Sciatic nerve (tissue), 2 donors: ENCODE measurements at places on chromosomes 3 and 15. TPM values are rescaled to one million over a fixed set of nuclear protein-coding genes. Genes with fewer than 3 reads are reported as not detected.
A peak's percentile ranks its signal among the peaks of the same experiment; 100 is the strongest.

- DNase-seq: no peak
Observed at GRCh38 chr3:79930196-79930595, 162.4 kb upstream of the ROBO1 start.

- peak; percentile 67 for DNase-seq
Observed at GRCh38 chr3:182683453-182683852, 109.9 kb upstream of the ATP11B start.

DNA sequence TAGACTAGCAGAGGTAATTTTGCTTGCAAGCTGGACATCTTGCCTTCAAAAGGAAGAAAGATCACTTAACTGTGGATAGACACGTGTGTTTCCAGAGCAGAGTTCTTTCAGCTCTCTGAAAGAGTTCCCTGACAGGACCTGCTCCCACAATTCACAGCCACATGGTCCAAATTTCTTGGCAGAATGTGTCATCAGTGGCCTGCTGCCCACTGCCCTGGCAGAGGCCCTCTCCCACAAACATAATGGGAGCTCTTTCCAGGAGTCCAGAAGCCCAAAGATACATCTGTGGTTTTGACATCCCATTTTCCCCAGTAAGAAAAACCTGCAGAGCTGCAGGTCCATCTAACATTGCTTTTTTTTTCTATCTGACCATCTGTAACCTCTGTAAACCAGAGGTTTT lies 48.3 kb downstream of the SERPINI1 start:
- DNase-seq: no peak

GRCh38 chr3:124923833-124924232 lies 10.7 kb downstream of the MUC13 start:
- no peak for DNase-seq

DNA sequence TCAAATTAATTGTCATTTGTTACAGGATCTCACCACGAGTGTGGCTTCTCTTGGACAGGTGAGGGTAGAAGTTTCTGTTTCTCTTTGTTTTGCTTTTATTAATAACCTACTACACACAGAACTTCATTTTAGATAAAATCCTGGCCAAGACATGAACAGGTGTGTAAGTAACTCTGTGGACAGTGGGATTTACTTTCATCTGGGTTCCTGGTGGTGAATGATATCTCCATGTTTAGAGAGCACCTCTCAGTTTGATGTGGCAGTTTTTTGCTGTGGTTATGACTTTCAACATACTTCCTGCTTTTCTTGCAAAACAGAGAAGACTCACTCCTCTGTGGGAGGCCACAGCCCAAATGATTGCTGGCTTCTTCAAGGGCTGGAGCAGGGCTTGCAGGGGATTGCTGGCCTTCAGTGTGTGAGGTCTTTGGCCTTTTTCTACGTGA lies 71.1 kb upstream of the XCR1 start:
- peak; percentile 70 for DNase-seq

DNA sequence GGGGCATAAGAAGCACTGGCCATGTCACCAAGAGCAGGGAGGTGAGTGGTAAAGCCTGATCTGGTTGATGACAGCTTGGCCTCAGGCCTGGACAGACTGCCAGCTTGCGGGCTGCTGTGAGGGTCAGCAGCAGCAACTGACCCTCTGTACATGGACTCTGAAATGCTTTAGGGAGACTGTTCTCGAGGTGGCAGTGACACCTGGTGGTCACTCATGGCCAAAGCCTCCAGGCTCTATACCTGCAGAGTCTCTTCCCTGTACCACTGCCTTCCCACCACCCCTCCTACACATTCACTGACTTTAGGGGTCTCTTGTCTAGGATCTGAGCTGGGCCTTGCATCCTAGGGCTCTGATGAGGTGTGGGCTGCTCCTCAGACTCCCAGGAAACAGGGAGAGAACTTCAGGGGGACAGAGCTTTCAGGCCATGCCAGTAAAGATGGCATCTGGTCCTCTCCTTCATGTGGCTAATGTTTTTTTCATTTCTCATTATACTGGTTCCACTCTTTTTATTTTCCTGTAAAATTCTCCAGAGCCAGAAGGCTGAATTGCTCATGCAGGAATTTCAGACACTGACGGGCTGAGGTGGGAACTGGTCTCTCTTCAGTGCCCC lies 17.2 kb upstream of the TIMP4 start:
- DNase-seq: peak; percentile 72

DNA sequence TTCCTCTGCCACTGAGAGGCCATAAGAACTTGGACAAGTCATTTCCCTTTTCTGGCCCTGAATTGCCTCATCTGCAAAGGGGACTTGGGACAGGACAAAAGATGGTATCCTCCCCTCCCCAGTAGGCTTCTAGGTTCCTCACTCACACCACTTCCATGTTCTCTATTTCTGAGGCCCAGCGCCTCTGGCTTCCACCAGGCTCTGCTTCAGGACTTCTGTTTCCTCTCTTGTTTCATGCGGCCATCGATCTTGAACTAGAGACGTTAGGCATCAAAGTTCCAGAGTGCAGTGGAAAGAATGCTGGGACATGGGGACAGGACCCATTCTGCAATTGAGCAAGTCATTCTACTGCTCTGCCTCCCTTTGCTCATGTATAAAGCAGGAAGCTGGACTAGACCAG lies 1.7 kb downstream of the TM4SF4 start:
- DNase-seq: no peak

DNA sequence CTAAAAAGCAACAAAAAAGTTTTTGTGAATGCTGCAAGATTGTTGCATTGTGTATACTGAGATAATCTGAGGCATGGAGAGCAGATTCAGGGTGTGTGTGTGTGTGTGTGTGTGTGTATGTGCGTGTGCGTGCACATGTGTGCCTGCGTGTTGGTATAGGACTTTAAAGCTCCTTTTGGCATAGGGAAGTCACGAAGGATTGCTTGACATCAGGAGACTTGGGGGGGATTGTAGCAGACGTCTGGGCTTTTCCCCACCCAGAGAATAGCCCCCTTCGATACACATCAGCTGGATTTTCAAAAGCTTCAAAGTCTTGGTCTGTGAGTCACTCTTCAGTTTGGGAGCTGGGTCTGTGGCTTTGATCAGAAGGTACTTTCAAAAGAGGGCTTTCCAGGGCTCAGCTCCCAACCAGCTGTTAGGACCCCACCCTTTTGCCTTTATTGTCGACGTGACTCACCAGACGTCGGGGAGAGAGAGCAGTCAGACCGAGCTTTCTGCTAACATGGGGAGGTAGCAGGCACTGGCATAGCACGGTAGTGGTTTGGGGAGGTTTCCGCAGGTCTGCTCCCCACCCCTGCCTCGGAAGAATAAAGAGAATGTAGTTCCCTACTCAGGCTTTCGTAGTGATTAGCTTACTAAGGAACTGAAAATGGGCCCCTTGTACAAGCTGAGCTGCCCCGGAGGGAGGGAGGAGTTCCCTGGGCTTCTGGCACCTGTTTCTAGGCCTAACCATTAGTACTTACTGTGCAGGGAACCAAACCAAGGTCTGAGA lies 4.7 kb downstream of the BHLHE40 start:
- DNase-seq: no peak

GRCh38 chr15:41492597-41493204 lies 973 bp upstream of the ITPKA start:
- DNase-seq: no peak

- DNase-seq: peak; percentile 76
Observed at GRCh38 chr15:66698318-66698961, 3.6 kb upstream of the SMAD6 start.

DNA sequence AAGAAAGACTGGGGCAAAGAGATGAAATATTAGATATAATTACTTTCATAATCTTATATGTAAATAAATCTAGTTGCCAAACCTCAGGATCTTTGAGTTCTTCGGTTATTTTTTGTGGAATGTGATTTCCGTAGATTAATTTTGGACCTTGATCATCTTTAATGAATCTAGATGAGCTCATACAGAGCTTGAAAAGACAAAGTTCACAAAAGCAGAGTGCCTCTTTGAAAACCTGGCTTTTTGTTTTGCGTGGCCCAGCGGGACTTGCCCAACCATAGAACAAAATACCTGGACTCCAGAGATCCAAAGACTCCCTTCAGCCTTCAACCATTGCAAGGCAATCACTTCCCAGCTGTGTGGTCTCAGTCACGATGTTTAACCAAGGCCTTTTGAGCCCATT lies 54.8 kb upstream of the CHST2 start:
- DNase-seq: no peak

- DNase-seq: peak; percentile 67
Observed at GRCh38 chr3:139935866-139936817, 1.2 kb downstream of the CLSTN2 start.

GPR156 gene
- 0.98 TPM for total RNA-seq

DNA sequence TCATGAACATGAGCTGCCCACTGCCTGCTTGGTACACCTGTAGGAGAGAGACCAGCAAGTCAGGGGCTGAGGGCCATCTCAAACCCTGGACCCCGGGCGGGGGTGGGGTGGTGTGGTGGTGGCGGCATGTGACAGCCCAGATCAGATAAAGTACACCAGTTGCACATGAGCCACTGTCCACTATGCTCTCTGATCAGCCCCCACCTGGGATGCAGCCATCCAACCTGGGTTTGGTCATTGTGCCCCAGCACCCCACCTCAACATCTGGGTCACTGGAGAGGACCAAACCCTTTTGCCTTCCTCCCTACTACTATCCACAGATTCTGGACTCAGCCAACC lies 3.0 kb upstream of the NCKIPSD start:
- DNase-seq: no peak

DNA sequence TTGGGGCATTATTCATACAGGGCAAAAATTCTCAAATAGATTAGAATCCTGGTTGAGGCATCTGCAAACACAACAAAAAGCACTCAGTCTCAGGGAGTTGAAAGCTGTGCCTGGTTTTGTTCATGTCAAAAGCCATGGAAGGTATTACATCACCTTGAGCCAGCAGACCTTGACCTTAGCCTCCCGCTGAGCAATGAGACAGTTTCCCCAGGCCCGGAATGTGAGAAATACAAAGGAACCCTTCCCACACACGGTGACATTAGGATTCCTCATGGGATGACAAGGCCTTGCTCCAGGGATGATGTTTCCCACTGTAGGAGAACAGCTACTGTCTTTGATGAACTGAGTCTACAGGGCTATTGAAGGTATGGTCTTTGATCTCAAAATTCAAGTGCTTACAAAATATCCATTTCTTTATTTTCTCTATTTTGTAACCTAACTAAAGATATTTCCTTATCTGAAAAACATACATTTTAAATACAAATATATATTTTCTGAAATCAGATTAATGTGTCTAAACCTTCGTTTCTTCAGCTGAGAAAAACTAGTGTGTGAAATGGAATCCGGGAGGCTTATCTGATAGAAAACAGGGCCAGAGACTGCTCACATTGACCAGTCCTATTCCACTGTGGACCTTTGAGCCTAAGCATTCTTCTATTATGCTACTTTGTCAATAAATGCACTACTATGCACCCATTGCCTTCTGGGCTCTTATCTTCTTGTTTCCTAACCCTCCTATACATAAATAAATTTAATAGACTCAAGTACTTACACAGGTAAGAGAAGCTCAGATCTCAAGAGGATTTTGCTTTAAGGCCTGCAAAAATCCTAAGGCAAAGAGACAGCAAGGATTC lies 298.2 kb downstream of the KBTBD8 start:
- no peak for DNase-seq

ZDHHC23 gene
- 9.6 TPM for total RNA-seq

CMTM8 gene
- 7.6 TPM for total RNA-seq

DNA sequence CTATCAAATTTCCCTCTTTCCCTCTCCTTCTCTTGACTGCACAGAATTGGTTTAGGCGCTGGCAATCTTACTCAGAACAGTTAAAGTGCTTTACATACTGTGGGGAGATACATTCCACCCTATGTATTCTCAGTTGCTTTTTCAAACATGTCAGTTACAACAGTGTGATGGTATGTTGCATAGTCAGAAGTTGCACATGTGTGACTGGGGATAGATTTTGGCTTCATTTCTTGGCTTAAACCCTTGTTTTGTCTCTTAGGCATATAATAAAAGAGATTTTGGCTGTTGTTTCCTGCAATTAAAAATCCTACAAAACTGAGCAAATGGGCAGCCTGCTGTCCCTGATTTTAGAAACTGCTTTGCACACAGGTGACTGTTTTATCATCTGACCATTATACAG lies 86.7 kb downstream of the PIK3R4 start:
- DNase-seq: no peak

DNA sequence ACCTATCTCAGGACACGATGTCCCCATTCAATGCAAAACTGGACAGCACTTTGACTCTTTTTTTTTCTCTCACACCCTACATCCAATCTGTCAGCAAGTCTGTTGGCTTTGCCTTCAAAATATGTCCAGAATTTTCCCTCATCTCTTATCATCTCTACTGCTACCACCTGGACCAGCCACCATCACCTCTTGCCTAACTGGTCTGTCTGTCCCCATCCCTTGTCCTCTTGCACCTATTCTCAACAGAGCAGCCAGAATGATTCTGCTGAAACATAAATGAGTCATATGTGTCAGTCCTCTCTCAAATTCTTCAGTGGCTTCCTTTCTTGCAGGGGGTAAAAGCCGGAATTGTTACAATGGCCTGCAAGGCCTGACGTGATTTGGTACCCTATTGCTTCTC lies 105.8 kb downstream of the CYP19A1 start:
- no peak for DNase-seq

DNA sequence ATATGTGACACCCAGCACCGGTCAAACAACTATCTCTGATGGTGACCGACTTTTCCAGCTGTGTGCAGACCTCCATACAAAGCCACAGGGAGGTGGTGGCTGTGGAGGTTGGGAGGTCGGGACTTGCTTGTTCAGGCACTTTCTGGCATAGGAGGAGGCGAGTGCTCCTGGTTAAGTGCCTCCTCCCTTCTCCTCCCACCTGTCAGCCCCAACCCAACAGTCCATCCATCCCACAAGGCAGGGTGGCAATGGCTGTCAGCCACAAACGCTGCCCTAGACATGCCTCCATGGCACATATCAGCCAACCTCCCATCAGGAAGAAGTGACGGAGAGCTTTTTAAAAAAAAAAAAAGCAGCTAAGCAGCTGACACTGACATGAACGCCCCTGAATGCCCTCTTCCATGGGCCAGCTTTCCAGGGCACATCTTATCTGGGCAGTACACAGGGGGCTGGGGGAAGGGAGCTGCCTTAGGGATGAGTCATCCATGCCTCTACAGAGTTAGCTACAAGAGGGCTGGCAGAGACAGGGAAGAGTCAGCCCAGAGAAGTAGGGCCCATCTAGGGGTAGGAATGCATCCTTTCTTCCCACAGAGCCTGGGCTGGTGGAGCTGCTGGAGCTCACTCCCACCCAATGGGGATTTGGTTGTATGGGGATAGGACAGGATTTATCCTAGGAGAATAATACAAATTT lies 41.2 kb downstream of the CCDC12 start:
- peak; percentile 43 for DNase-seq

ZBTB47 gene
- total RNA-seq: 48.9 TPM

PGBD4 gene
- total RNA-seq: 1.9 TPM

- DNase-seq: no peak
Observed at GRCh38 chr15:74800559-74801094, 12.0 kb upstream of the LMAN1L start.

DNA sequence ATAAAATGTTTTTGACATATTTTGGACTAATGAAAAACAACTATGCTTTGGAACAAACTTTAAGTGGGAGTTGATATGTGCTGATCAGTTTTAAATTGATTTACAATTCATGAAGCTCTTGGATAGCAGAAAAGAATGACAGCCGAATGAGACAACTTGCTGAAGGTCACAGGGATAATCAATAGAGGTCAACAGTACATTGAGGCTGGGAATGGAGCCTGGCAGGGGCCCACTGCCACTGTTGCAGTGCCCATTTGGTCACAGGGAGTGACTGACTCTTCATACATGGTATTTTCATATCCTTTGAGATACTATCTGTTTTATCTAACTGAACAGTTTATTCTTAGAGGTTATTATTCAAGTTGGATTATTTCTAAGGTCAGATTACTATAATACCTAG lies 58.7 kb upstream of the EIF5A2 start:
- no peak for DNase-seq

GRCh38 chr3:193574488-193575070 lies 18.4 kb upstream of the OPA1 start:
- DNase-seq: no peak

SLC35G2 gene
- total RNA-seq: 8.0 TPM

FAM43A gene
- total RNA-seq: 39.9 TPM
